Airway epithelial cell (primary cell): ENCODE measurements at places on chromosomes 5 and 9. TPM values are rescaled to one million over a fixed set of nuclear protein-coding genes. Genes with fewer than 3 reads are reported as not detected.

Gene SPINK4
- total RNA-seq = not detected in 2 replicates

Gene C9orf85
- 11.7 and 12.9 TPM in 2 replicates for total RNA-seq

Gene THBS4
- 0.19 and 0.42 TPM in 2 replicates for total RNA-seq

Gene ORM2
- not detected in 2 replicates for total RNA-seq

Gene OR1J2
- total RNA-seq = not detected in 2 replicates

Gene GALNT12
- total RNA-seq = 6.5 and 7.0 TPM in 2 replicates

Gene SLC23A1
- not detected in 2 replicates for total RNA-seq

Gene EQTN
- total RNA-seq = 0.78 TPM in 1 of 2 replicates, not detected in the other

Gene ARHGEF28
- total RNA-seq = 15.7 and 19.5 TPM in 2 replicates

Gene LCP2
- total RNA-seq = not detected in 2 replicates

Gene SLC34A3
- 0.14 TPM in 1 of 2 replicates, not detected in the other for total RNA-seq

Gene INSL4
- 1.0 TPM in 1 of 2 replicates, not detected in the other for total RNA-seq

Gene FBP2
- total RNA-seq = not detected in 2 replicates

Gene GOLM1
- 30.1 and 30.6 TPM in 2 replicates for total RNA-seq

Gene PDE8B
- total RNA-seq = under 0.01 TPM in 1 of 2 replicates, not detected in the other

Gene CER1
- total RNA-seq = not detected in 2 replicates

Gene ANKRD20A1
- total RNA-seq = not detected in 2 replicates

Gene SMIM33
- not detected in 2 replicates for total RNA-seq

Gene CREB3
- 41.8 and 47.8 TPM in 2 replicates for total RNA-seq

Gene CTNND2
- not detected in 2 replicates for total RNA-seq

Gene GABBR2
- total RNA-seq = 0.19 and 0.56 TPM in 2 replicates

Gene CCDC183
- total RNA-seq = 0.42 TPM in 1 of 2 replicates, not detected in the other

Gene C5orf58
- total RNA-seq = not detected in 2 replicates
